ENCODE measurements at places on chromosomes 2 and 18. TPM values are rescaled to one million over a fixed set of nuclear protein-coding genes. Genes with fewer than 3 reads are reported as not detected.
A peak's percentile ranks its signal among the peaks of the same experiment; 100 is the strongest.

The SMARCAL1 gene
- 10.9 TPM for total RNA-seq

The CAPN14 gene
- not detected for total RNA-seq

The ARHGEF4 gene
- 12.0 TPM for total RNA-seq

The GALR1 gene
- not detected for total RNA-seq

The ZAP70 gene
- total RNA-seq, result not detected

The TRIM43 gene
- not detected for total RNA-seq

The MYO3B gene
- total RNA-seq, result 0.11 TPM

The NGEF gene
- total RNA-seq, result not detected

The FAM237A gene
- not detected for total RNA-seq

GRCh38 chr2:222303828-222304736 lies 5.3 kb upstream of the PAX3 start:
- H3K27me3 ChIP-seq, result peaks cover 100% of the 10 kb centered on the region
- no peak overlapping the region for H3K4me3 ChIP-seq
- no peaks in the 10 kb centered on the region for H3K4me1 ChIP-seq
- no peak for DNase-seq
- H3K36me3 ChIP-seq, result no peaks in the 10 kb centered on the region

- no peaks in the 10 kb centered on the region for H3K4me1 ChIP-seq
- no peaks in the 10 kb centered on the region for H3K27me3 ChIP-seq
- no peak overlapping the region for H3K27ac ChIP-seq
- no peak overlapping the region for H3K4me3 ChIP-seq
- DNase-seq, result no peak
- no peaks in the 10 kb centered on the region for H3K36me3 ChIP-seq
These were observed 61.5 kb upstream of the PPM1B start for GRCh38 chr2:44107086-44107740.

GRCh38 chr2:52732849-52733395 lies 1034.7 kb upstream of the CHAC2 start:
- H3K4me3 ChIP-seq, result no peak overlapping the region
- no peaks in the 10 kb centered on the region for H3K4me1 ChIP-seq
- no peaks in the 10 kb centered on the region for H3K36me3 ChIP-seq
- no peaks in the 10 kb centered on the region for H3K27me3 ChIP-seq
- DNase-seq, result no peak

- peaks cover 76% of the 10 kb centered on the region for H3K4me1 ChIP-seq
- H3K27ac ChIP-seq, result peak overlapping the region; percentile 91
- no peaks in the 10 kb centered on the region for H3K27me3 ChIP-seq
These were observed 3.2 kb downstream of the TNS1 start for GRCh38 chr2:217999595-217999959.

DNA sequence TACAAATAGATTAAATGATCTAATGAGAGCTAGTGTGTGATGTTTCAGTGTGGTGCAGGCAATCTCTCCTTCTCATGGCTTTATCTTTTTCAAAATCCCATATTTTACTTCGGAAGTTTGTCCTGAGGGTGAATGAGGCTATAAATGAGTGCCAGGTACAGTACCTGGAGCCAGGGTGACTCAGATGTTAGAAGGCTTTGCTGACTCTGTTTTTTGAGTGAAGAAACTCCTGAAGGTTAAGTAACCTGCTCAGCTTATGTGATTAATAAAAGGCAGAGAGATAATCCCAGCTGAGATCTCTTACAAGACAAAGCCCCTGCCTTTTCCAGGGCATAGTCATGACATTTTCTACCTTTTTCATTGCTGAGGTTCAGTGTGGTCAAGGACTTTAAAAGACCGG lies 52.6 kb downstream of the MGAT5 start:
- DNase-seq, result no peak
- H3K27me3 ChIP-seq, result no peaks in the 10 kb centered on the region

DNA sequence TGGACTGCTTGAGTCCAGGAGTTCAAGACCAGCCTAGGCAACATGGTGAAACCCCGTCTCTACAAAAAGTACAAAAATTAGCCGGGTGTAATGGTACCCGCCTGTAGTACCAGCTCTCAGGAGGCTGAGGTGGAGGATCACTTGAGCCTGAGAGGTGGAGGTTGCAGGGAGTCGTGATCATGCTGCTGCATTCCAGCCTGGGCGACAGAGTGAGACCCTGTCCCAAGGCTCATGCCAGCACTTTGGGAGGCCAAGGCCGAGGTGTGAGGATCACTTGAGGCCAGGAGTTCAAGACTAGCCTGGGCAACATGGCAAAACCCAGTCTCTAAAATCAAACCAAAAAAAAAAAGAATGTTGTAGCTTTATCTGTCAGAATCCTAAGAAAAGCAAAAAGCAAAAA lies 25.4 kb downstream of the SMC6 start:
- H3K4me3 ChIP-seq, result no peak overlapping the region
- no peak for DNase-seq
- H3K27ac ChIP-seq, result no peak overlapping the region
- peaks cover 57% of the 10 kb centered on the region for H3K36me3 ChIP-seq

- H3K36me3 ChIP-seq, result no peaks in the 10 kb centered on the region
- no peaks in the 10 kb centered on the region for H3K4me1 ChIP-seq
- peaks cover 14% of the 10 kb centered on the region for H3K27me3 ChIP-seq
These were observed 7.6 kb upstream of the OTOS start for GRCh38 chr2:240147911-240148587.
